ENCODE measurements at places on chromosomes 6 and 20.

DNA sequence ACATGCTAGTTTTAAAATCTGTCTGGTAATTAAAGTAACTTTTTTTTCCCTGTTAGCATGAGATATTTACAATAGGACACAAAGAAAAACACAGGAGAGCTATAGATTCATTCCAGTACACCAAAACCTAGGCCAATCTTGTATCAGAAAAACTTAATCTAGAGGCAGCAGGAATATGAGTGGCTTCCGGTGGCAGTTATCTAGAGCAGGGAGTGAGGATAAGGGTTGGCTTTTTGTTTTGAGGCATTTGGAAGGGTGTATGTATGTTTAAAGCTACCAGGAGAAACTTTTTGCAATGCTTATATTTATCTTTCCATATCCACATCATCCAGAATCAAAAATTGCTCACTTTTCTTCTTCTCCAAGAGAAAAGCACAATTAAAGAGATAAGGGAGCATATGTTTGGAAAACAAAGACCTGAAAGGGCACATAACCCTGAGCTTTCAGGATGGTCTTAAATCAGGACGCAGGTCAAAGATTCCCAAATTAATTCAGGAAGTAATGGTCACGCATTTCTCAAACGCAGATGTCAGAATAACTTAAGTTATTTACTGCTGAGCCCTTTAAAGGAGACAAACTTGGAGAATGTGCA lies 13.1 kb downstream of the TFAP2A start:
- DNase-seq, result no peak

DNA sequence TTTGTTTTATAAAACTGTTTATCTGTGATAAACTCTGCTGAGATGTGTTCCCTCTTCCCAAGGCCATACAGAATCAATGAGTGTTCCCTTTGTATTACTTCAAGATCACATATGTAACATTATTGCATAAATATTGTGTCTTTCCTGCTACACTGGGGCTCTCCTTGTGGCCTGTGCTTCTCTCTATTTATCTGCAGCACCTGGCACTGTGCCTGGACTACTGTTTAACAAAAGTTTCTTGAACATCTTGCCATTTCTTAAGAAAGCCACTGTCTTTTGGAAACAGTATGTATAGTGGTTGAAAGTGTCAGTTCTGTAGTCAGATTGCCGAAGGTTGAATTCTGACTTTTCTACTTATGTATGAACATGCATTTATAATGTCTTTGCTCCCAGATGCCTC lies 169.0 kb upstream of the SCGN start:
- DNase-seq, result no peak

GRCh38 chr6:14739827-14740226 lies 506.0 kb upstream of the JARID2 start:
- no peak for DNase-seq

DNA sequence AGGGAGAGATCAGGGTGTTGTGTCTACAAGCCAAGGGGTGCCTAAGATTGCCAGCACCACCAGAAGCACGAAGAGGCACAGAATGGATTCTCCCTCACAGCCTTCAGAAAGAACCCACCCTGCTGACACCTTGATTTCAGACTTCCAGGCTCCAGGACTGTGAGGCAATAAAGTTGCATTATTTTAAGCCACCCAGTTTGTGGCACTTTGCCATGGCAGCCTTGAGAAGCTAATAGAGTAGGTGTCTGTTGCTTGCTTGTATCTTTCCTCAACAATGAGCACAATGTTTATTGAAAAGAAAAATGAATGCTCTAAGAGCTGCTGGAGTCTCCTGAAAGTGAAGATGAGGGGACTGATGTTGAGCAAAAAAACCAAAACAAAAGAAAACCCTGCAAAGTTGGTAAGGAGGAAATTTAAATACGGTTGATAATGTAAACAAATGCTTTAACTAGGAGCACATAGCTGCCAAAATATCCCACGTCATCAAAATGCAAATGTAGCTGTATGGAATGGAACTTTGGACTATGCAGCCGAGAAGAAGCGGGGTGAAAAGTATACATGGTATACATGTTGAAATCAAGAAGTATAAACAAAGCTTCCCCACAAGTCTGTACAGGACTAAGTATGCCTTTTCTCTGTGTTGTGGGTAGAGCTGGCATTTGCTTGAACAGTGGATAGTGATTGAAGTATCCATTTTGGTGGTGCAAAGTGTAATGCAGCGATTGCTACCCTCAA lies 8.0 kb downstream of the IL20RA start:
- no peak for DNase-seq

DNA sequence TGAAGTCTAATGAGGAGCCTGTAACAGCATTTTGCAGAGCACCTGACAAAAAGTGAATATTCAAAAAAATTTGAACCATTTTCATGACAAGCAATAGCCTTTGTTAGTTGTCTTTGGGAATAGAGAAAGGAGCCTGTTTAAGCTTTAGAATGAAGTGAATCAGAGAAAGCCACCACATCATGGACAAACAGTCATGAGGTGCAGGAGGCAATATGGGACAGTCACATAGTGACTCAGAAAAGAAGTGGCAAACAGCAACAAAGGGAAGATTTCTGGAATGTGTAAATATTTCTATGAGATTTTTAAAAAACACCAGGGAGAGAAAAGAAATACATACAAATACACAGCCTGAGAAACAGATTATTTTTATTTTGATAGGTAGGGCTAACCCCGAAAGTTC lies 6.6 kb downstream of the KLHL31 start:
- DNase-seq, result no peak

- no peak for DNase-seq
These were observed 9.7 kb downstream of the HECA start for GRCh38 chr6:139144490-139145085.

GRCh38 chr6:131877999-131878789 lies 70.4 kb downstream of the ENPP1 start:
- DNase-seq, result no peak

DNA sequence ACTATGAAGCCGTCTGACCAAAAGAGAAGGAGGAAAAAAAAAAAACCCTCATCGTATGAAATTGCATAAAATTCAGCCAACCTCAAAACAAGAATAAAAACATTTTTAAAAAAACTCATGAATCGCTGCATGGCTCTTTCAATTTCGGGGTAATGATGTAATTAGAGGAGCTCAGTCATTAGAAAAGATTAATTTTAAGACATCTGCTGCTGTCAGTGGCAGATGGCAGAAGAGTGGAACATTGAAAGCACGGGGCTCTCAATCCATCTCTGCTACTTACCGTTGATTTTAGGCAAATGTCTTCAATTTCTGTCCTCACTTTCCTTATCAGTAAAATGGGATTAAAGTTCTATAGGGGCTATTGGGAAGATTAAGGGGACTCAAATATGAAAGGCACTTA lies 79.1 kb downstream of the EYA2 start:
- DNase-seq, result no peak

- no peak for DNase-seq
These were observed 132.0 kb upstream of the JAG1 start for GRCh38 chr20:10805764-10806163.

DNA sequence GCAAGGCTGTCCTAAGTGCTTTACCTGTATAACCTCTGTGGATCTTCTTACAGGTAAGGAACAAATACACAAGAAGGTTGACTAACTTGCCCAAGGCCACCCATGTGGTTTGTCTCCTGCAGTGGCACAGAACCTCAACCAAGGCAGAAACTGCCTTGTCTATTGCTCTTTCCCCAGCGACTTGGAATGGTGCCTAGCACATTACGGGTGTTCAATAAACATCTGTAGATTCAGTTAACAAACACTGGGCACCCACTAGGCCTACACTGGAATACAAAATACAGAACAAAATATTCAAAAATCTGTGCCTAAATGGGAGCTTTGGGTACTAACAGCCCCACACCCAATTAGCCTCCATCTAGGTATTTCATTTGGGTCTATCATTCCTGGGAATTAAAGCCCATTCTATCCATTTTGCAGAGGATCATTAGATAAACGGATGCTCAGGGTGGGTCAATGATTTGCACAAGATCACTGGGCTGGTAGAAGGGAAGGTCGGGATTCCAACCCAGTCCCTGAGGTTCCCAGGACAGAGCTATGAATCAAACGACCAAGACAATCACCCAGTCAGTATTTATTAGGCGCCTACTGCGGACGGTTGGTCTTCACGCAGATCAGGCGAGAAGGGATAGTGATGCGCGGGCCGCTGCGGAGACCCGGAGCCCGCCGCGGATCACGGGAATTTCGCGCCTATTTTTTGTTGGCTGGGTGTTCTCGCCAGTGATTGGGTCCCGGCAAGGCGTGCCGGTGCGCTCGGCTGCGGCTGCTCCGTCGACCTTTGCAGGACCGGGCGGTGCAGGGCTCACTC lies at the start of gene STK35:
Gene STK35 (plus strand): TSS at position 771 of the 808 bp plus-strand sequence. CDS start 55 bp downstream, outside the sequence.
- DNase-seq, result no peak

GRCh38 chr6:167479901-167480648 lies 155.2 kb downstream of the TTLL2 start:
- DNase-seq, result no peak

DNA sequence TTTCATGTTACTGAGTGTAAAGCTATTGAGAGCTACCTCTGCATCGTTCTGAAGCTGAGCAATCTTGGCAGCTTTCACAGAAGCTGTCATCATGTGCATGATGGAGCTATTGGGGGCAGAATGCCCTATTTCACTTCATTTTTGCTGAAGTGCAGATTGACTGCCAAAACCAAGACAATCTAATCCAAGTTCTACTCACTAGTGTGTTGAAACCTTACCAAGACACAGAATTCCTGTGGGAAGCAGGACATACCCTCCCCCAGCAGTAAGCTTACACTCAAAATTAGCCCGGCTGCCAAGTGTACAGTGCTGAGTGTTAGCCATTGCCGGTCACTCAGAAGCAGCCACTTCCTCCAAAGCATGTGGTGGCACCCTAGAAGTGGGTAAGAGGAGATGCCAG lies 177.3 kb upstream of the TENT5A start:
- no peak for DNase-seq

GRCh38 chr6:20814494-20814893 lies 280.2 kb downstream of the CDKAL1 start:
- no peak for DNase-seq

- no peak for DNase-seq
These were observed 73.8 kb downstream of the SCML4 start for GRCh38 chr6:107750176-107750797.

GRCh38 chr20:62365814-62366369 lies 1.2 kb downstream of the LAMA5 start:
- no peak for DNase-seq

GRCh38 chr20:37500311-37500710 lies 20.7 kb upstream of the NNAT start:
- no peak for DNase-seq

GRCh38 chr6:111558690-111559187 lies 46.9 kb downstream of the TRAF3IP2 start:
- DNase-seq, result no peak

DNA sequence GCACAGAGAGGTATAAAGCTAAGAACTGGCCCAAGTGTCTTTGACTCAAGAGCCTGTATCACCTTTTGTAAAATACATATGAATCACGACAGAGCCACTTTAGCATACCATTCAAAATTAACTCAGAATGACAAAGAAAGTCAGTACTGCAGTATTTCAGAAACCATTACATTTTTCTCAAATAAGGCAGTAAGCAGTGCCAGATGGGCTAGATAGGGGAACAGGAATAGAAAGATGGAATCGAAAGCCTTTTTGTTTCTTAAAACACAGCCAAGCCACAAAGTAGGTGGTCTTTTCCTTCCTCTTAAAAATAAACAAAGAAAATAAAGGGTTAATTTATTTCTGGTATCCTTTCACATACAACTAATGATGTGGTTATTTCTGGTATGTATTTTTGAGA lies 10.3 kb downstream of the CLDN20 start:
- no peak for DNase-seq

DNA sequence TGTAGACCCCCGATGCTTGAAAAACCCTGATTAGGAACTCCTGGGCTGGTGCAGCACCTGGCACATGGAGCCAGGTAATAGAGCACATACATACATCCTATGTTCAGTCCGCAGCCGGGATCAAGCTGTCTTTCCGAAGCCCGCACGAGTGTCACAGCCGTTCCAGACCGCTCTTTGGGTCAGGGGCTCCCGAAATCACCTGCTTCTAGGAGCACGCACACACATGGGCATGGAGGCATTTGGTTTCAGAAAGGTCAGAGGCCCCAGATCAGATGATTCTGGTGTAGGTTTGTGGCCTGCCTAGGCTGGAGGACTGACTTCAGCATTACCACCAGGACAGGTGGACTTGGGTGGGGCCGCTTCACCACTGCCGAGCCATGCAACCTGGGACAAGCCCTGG lies 42.1 kb upstream of the STX16 start:
- DNase-seq, result no peak

GRCh38 chr6:138454981-138455706 lies 44.1 kb downstream of the NHSL1 start:
- DNase-seq, result no peak

- DNase-seq, result no peak
These were observed 59.1 kb downstream of the ZHX3 start for GRCh38 chr20:41258474-41258873.

GRCh38 chr6:84766118-84766798 lies 1.9 kb upstream of the TBX18 start:
- DNase-seq, result no peak

All from anterior cingulate cortex (tissue), 58 donors.